ENCODE measurements at places on chromosomes 11 and 22.

GRCh38 chr11:126186708-126187529 is 24.5 kb downstream of the RPUSD4 start:
- no peak for DNase-seq

DNA sequence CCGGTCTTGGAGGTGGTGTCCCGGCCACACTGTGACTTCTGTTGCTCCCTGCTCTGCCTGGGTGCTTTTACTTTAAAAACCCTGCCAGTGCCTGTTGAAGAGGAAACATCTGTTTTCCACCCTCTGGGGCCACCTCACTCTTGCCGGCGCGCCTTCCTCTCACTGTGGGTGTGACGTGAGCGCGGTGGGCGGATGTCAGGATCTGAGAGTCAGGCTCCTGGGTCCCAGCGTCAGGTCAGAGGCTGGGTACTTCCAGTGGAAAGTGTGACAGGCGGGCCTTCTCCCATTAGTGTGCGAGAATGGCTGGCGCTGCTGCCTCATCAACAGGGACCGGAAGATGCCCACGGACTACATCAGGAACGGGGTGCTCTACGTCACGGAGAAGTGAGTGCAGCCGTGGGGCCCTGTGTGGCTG is 54.2 kb downstream of the GRAMD4 start:
- DNase-seq, result peak; percentile 95

- DNase-seq, result no peak
These were observed 57.2 kb downstream of the SBF1 start for GRCh38 chr22:50417411-50418210.

- DNase-seq, result no peak
These were observed 54.8 kb downstream of the MUC6 start for GRCh38 chr11:981764-982163.

- DNase-seq, result peak; percentile 58
These were observed 41.1 kb downstream of the UBASH3B start for GRCh38 chr11:122696662-122697061.

- DNase-seq, result no peak
These were observed 58.7 kb downstream of the CTTN start for GRCh38 chr11:70456921-70457532.

DNA sequence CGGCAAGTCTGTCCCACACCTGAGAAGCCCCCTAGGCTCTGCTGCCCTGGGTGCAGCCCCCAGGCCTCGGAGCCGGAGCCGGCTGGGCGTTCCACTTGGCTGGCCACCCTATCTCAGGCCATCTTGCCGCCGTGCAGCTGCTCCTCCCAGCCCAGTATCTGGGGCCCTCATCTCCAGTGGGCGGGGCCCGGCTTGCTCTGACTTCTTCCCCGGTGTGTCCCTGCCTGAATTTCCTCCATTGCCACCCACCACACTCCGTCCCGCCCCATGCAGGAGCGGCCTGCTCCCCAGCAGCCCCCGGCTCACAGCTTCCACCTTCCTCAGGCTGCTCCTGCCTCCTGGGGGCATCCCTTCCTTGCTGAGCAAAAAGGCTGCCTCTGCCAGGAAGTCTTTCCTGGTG is 46.6 kb downstream of the WNT7B start:
- DNase-seq, result no peak

DNA sequence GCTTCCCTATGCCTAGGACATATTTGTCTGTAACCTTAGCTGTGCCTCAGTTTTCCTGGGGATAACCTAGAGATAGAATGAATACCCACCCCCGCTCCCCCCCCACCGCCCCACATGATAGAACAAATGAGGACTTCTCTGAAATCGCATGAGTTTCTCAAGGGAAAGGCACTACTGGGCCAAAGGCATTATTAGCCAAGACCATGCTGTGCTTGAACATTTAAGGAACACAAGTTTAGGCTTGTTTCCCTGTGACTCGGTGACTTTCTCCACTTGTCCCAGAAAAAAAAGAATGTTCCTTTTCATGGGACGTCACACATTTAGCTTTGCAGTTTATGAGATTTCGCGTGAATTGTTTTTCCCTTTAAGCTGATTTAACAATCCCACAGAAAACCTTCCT is 51.4 kb upstream of the CRTAM start:
- no peak for DNase-seq

DNA sequence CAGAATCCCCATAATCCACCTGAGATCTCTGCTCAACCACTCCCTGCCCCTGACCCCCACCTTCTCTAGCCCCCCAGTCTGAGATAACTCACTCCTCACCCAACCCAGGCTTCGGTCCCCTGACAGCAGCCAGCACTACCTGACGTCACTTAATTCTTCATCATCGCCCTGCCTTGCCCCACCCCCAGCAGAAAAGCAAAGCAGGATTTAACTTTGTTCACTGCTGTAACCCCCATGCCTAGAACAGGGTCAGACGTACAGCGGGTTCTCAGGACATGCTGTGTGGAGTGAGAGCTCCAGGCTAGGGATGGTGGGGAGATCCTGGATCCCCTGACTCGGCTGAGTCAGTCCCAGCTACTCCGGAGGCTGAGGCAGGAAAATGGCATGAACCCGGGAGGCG is 45.8 kb downstream of the ELFN2 start:
- DNase-seq, result no peak

DNA sequence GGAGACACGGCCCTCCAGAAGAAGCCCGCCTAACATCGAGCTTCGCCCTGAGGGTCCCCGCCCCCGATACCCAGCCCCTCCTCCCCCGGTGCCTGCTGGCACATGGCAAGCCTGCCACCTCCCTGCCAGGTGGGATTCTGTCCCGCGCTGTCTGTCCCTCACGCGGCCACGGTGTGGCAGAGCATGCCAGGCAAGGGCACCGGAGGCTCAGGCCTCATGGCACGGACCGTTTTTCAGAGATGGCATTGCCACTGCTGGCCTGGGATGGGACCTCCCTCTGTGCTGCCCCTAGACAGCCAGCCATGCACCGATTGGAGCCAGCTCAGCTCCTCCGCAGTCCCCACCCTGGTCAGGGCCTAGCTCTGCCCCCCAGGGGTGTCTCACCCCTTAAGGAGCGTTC is 19.4 kb downstream of the MRPL23 start:
- no peak for DNase-seq

DNA sequence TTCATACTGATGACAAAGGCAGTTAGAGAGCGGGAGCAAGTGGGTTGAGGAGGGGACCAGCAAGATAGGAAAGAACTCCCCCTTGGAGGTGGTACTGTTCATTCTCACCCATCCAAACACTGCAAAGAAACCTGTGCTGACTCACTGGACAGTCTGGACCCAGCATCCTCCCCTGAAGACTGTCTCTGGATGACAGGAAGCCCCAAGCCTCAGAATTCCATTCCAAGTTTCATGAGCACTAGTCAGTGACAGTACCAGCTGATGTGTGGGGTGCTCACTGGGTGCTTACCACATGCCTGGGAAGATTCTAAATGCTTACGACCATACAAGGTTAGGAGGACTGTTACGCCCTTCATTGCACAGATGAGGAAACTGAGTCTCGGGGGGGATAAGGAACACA is 160.9 kb downstream of the IGLL1 start:
- no peak for DNase-seq

- no peak for DNase-seq
These were observed 43.4 kb upstream of the CSNK2A3 start for GRCh38 chr11:11396301-11397035.

GRCh38 chr11:108117746-108118371 is 3.5 kb upstream of the ACAT1 start:
- no peak for DNase-seq

DNA sequence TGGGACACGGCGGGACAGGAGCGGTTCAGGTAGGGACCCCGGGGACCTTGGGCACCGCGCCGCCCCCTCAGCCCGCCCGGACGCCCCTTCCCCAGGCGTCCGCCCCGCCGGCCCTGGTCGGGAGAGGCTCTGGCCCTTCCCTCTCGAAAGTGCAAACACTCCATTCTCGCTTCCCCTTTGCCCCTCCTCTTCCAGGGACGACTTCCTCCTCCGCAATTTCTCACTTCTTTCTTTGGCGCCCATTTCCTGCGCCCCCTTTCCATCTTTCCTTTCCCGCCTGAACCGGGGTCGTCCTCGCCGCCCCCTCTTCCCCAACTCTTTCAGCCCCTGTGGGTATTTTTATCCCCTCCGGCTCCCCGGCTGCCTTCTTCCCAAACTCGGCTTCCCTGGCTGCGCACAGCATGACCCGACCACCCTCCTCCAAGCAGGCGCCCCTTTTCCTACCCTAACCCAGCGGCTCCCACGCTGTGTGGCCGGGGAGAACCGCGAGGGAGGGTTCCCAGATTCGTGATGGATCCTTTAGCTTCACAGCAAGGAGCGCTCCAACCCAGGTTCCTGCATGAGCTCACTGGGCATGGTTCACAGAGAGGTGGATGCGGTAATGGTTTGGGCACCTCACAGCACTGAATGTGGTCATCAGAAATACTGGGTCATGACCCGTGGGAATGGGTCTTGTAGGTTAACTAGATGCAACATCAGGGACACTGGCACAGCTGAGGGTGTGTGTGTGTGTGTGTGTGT is 689 bp downstream of the RAB39A start:
- no peak for DNase-seq

DNA sequence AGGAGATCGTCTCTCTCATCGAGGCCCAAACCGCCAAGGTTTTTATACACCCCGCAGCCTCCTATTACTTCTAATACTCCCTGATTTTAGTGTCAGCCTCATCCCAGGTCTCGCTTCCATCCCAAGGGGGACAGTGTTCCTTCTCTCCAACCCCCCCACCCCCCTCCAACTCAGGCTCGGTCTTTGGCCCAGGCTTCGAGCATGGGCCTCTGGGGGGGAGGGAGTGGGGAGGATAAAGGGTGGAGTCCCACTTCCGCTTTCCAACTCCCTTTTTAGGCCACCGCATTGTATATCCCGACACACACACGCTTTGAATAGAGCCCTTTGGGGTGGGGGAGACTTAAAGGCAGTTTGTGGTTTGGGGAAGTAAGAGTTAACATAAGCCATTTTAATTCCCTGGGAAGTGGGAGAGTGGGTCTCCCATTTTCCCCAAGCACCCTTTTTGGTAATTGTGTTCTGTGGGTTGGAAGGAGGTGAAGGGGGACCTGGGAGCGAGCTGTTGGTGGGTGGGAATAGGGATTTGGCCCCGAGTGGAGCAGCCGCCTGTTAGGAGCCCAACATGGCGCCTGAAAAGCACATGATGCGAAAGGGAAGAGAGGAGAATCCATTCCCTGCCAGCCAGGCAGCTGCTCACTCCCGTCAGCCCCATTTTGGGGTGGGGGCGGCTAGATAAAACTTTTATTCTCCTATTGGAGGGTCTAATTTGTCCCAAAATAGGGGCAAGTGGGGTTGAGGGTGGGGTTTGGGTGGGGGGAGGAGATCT is 844 bp downstream of the PCF11 start:
- no peak for DNase-seq

GRCh38 chr11:75503531-75504099 is 22.1 kb downstream of the GDPD5 start:
- no peak for DNase-seq

DNA sequence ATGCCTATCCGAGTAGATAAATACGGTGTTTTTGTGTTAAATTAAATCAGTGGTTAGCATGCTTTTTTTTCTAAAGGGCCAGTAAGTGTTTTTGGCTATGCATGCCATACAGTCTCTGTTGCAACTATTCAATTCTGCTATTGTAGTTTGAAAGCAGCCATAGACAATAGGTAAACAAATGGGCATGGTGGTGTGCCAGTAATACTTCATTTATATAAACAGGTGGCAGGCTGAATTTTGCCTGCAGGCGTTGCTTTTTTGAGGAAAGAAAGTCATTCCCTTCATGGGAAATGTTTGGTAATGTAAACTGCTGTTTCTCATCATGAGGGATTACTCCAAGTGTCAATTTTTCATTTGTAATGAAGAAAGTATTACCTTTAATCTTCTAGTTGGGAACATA is 106.5 kb downstream of the TMEM135 start:
- DNase-seq, result no peak

GRCh38 chr11:63908631-63909401 is 8.1 kb downstream of the RCOR2 start:
- no peak for DNase-seq

DNA sequence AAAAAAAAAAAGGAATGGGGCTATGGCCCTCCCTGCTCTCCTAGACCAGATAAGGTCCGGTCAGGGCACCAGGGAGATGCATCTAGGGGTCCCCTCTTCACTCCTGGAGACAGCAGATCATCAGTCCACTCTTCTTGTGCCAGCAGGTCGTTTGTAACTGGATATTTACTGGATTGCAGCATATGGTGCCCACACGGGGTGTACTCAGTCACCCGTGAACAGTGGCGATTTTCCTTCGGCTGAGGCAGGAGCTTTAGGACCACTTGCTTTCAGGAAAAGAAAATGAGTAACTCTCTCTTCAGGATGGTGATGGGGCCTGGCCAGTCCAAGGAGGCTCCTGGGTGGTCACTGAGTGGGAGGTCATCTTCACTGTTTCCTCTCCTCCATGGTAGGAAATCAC is 38.3 kb upstream of the RAB1B start:
- no peak for DNase-seq

GRCh38 chr11:124798991-124799347 is 1.2 kb downstream of the MSANTD2 start:
- DNase-seq, result no peak

- DNase-seq, result no peak
These were observed 7.2 kb downstream of the TMEM86A start for GRCh38 chr11:18705651-18706281.

DNA sequence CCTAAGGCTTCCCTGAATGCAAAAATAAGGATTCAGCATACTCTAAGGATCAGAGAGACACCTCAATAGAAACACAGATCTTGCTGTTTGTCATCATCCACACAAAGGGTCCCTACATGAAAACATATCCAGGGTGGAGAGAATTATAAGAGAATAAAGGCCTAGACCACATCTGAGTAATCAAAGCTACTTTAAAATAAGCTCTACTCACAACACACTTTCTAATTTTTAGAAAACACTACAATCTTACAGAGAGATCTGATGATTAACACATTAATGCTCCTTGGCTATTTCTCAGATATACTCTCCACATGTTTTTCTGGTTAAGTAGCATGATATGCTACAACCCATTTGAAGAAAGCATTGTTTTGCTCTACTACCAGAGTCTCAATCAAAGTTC is 108.2 kb downstream of the ETS1 start:
- DNase-seq, result no peak

GRCh38 chr11:62472063-62472884 is 53.4 kb downstream of the SCGB1A1 start:
- no peak for DNase-seq

GRCh38 chr22:37500745-37501609 is 14.8 kb upstream of the MFNG start:
- no peak for DNase-seq

GRCh38 chr11:61773356-61773755 is 19.0 kb downstream of the TMEM258 start:
- DNase-seq, result no peak

DNA sequence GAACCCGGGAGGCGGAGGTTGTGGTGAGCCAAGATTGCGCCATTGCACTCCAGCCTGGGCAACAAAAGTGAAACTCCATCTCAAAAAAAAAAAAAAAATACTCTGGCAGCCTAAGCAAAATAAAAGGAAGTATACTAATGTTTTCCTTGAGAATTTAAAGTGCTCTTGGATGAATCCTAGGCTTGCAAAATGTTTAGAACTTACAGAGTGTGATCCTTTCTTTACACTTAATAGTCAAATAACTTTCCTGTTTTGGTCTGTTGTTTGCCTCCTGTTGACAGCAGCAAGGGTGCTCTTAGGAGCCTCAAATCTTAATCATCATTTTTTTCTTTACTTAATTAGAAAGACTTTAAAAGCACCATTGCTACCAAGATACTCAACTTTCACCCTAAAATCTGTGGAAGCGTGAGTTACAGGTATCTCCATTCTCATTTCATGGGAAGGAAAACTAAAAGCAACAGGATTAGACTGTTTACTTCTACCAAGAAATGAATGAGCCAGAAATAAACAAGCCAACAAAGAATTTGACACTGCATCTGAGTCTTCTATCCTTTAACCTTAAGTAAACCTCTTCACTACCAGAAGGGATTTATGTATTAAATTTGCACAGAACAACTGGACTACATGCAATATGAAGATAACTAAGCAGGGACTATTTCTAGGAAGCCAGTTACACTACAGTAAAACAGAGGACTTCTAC is 38.7 kb upstream of the CRTAM start:
- DNase-seq, result no peak

Measured in stimulated activated CD8-positive, alpha-beta memory T cell treated with anti-CD3 and anti-CD28 coated beads, Interleukin-7, amount 100 ng/mL, for 4 hours (primary cell).